ENCODE measurements at places on chromosomes 7 and 10.

GRCh38 chr10:86117051-86117450 lies 249.5 kb downstream of the GRID1 start:
- no peak for DNase-seq

DNA sequence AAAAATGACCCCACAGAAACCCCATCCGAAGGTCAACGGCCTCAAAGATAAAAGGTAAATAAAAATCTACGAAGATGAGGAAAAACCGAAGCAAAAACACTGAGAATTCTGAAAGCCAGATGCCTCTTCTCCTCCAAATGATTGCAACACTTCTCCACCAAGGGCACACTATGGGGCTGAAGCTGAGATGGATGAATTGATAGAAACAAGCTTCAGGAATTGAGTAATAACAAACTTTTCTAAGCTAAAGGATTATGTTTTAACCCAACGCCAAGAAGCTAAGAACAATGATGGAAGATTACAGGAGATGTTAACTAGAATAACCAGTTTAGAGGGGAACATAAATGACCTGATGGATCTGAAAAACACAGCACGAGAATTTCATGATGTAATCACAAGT lies 127.8 kb downstream of the MACC1 start:
- DNase-seq = no peak

DNA sequence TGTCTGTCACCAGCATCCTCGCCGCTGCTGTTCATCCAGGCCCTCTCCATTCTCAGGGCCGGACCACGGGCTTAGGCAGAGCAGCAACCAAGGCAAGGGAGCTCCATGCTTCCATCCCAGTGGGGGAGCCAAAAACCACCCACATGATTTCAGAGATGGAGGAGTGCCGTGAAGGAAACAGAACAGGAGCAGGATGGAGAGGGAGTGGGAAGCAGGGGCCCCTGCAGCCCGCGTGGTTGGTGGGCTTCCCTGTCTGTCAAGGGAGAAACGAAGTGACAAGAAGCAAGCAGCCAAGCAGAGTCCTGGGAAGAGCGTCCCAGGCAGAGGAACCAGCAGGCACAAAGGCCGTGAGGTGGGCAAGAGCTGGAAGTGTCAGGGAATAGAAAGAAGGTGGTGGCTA lies 95.7 kb downstream of the SLIT1 start:
- DNase-seq = no peak

- DNase-seq = no peak
Observed at GRCh38 chr10:9508606-9509005, 1454.1 kb downstream of the GATA3 start.

- DNase-seq = no peak
Observed at GRCh38 chr7:149495785-149496641, 1.6 kb downstream of the ZNF746 start.

GRCh38 chr10:30502266-30503060 lies 68.5 kb downstream of the MAP3K8 start:
- peak; percentile 68 for DNase-seq

GRCh38 chr7:44685723-44686122 lies 62.9 kb upstream of the ZMIZ2 start:
- no peak for DNase-seq

GRCh38 chr7:32018845-32019578 lies 51.2 kb downstream of the PDE1C start:
- DNase-seq = no peak

DNA sequence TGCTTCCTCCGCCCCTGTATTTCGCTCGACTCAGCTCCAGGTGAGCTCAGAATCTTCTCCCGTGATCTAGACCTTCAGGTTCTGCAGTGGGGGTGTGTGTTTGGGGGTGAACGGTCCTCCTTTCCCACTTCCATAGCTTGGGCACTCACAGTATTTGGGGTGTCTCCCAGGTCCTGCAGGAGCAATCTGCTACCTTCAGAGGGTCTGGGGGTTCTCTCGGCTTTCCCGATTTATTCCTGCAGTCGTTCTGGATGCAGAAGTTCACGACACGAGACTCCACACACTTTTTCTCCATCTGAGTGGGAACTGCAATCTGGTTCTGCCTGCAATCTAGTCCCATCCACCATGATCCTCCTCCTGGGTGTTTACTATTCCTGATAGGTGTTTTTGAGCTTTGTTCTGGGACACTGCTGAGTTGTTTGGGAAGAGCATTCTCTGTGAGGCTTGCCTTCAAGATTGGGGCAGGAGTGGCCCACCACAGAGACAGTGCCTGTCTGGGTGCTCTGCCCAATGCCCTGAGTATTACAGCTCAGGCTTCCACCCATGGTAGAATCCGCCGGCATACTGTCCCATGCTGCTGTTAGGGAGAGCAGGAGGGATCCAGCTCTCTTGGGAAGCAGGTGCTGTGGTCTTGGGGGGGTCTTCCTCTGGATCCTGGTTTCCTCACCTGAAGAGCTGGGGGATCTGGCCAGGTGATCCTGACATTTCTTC lies 29.8 kb downstream of the JAKMIP3 start:
- no peak for DNase-seq

- DNase-seq = no peak
Observed at GRCh38 chr10:119177708-119178371, 772 bp downstream of the PRDX3 start.

GRCh38 chr7:157547611-157548010 lies 210.8 kb downstream of the DNAJB6 start:
- no peak for DNase-seq

- no peak for DNase-seq
Observed at GRCh38 chr7:147775516-147776284, 814.9 kb upstream of the C7orf33 start.

DNA sequence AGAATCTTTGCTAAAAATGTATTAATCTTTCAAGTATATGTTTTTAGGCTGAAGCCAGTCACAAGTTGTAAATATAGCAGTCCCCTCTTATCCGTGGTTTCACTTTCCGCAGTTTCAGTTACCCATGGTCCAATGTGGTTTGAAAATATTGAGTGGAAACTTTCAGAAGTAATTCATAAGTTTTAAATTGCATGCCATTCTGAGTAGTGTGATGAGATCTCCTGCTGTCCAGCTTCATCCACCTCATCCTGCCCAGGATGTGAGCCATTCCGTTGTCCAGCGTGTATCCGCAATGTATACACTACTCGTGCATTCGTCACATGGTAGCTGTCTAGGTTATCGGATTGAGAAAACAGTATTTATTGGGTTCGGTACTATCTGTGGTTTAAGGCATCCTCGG lies 12.2 kb downstream of the PDCD4 start:
- DNase-seq = no peak

GRCh38 chr10:92757066-92757710 lies 67.4 kb downstream of the HHEX start:
- peak; percentile 98 for DNase-seq

DNA sequence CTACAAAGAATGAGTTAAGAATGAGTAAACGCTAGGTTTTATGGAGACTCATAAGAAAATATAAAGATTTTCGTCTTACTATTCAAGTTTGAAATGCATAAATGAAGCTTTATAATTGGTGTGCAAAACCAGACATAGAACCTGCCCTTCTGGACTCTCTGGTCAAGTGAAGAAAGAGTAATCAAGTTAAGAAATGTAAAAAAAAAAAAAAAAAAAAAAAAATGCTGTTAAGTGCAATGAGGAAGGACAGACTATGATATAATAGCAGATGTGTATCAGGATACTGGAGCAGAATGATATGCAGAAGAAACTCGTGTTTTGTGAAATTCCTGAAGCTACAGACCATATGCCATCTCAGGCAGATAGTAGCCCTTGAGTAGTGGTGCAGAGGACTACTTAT lies 5.6 kb downstream of the PCGF5 start:
- DNase-seq = no peak

GRCh38 chr10:17053061-17053460 lies 76.5 kb downstream of the CUBN start:
- DNase-seq = no peak

DNA sequence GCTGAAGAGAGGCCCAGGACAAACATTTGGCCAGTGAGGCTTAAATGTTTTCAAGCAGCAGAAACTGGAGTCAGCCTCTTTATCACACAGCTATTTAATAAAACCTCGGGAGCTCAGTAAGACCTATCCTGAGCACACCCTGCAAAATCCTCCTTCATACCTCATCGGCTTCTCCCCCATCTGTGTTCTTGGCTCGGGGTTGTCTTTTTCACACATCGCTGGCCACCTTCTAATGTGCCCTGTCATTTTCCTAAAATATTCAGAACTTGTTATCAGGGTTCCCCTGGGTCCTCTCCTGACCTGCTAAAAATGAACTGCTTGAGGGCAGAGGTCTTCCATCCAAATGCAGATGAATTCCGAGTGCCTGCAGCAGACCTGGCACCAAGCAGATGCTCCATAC lies 310.3 kb upstream of the AKR1E2 start:
- no peak for DNase-seq
